ENCODE measurements at places on chromosomes 2 and 18. TPM values are rescaled to one million over a fixed set of nuclear protein-coding genes. Genes with fewer than 3 reads are reported as not detected.

GRCh38 chr2:126884861-126885750 is 13.6 kb upstream of the TEX51 start:
- no peaks in the 10 kb centered on the region for H3K36me3 ChIP-seq
- DNase-seq: no peak
- no peaks in the 10 kb centered on the region for H3K27me3 ChIP-seq
- no peak overlapping the region for H3K27ac ChIP-seq
- no peak overlapping the region for H3K4me3 ChIP-seq
- peaks cover 8% of the 10 kb centered on the region for H3K4me1 ChIP-seq

PLEKHH2 gene
- total RNA-seq: 29.5 TPM

KLHL29 gene
- total RNA-seq: 24.4 TPM

DNA sequence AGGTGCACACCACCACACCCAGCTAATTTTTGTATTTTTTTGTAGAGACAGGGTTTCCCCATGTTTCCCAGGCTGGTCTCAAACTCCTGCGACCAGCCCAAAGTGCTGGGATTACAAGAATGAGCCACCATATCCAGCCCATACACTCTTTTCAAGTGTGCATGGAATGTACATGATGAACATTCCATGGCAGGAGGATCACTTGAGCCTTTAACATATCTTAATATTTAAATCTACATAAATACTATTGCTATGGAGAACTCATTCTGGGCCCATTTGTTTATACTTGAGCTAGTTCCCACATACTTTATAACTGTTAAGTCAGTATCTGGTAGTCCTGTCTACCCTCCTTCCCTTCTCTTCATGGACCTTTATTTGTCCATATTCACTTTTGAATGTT is 48.4 kb downstream of the RPE start:
- H3K27me3 ChIP-seq: no peaks in the 10 kb centered on the region
- H3K4me1 ChIP-seq: no peaks in the 10 kb centered on the region
- no peak overlapping the region for H3K27ac ChIP-seq
- no peak overlapping the region for H3K4me3 ChIP-seq
- no peak for DNase-seq
- H3K36me3 ChIP-seq: peaks cover 10% of the 10 kb centered on the region

DNA sequence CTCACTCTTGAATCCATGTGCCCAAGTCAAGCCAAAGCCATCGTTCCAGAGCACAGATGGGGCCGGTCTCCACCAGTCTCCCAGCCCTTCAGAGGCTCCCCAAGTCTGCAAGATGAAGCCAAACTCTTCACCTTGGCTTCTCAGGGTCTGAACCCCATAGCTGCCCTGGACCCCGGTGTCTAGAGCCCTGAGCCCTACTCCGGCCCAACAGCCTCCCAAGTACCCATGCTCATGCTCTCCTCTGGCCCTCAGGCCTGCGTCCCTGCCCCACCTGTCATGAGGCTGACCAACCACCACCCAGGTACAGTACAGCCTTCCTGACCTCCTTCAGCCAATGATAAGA is 46.0 kb downstream of the ZNF516 start:
- H3K4me3 ChIP-seq: no peak overlapping the region
- peaks cover 31% of the 10 kb centered on the region for H3K4me1 ChIP-seq
- no peaks in the 10 kb centered on the region for H3K36me3 ChIP-seq
- no peak for DNase-seq

SIX2 gene
- total RNA-seq: 6.6 TPM

GRCh38 chr18:76963936-76964335 is 141.6 kb downstream of the ZNF236 start:
- no peaks in the 10 kb centered on the region for H3K27me3 ChIP-seq
- peaks cover 11% of the 10 kb centered on the region for H3K36me3 ChIP-seq
- H3K4me3 ChIP-seq: no peak overlapping the region
- no peaks in the 10 kb centered on the region for H3K4me1 ChIP-seq
- H3K27ac ChIP-seq: no peak overlapping the region
- DNase-seq: no peak

DNA sequence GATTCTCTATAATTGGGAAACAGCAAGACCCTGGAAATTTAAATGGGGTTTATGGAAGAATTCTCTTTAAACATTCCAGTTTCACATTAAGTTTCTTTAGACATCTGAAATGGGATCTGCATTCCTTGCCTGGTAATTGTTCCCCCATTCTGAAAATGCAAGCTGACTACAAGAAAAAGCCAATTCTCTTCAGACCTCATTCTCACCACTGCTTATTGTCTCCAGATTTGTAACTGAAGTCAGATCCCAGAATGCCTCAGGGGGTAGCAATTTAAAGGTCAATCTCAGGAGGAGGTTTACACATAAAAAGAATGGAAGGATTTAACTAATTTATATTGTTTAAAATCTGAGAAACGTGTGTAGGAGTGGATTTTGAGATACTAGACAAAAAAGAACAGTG is 41.2 kb downstream of the COL3A1 start:
- no peaks in the 10 kb centered on the region for H3K27me3 ChIP-seq
- H3K27ac ChIP-seq: peak overlapping the region; percentile 53
- H3K36me3 ChIP-seq: peaks cover 12% of the 10 kb centered on the region
- no peak overlapping the region for H3K4me3 ChIP-seq

MYO7B gene
- total RNA-seq: 0.78 TPM
